ENCODE measurements at places on chromosomes 5 and 9.
A peak's percentile ranks its signal among the peaks of the same experiment; 100 is the strongest.

GRCh38 chr5:168209997-168210396 is 81.4 kb upstream of the WWC1 start:
- DNase-seq, result no peak

DNA sequence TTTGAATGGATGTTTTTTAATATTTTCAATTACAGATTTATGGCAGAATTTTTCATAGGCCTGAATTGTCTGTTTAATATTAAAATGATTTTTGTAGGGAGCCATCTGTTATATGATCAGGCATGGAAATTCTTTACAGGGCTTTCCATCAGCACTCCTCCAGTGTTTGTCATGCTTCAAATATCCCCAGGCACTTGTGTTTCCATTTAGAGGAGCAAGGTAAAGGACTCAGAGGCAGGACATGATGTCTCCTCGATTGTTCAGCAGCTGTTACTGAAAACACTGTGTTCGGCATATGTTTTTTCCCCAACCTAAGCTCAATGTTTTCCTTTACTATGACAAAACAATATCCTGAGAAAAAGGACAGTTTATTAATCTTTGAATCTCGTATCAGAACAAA is 172.3 kb upstream of the RFX3 start:
- DNase-seq, result no peak

- DNase-seq, result no peak
Observed at GRCh38 chr9:16735001-16735400, 135.5 kb downstream of the BNC2 start.

GRCh38 chr5:132134384-132134783 is 60.8 kb downstream of the CSF2 start:
- DNase-seq, result peak; percentile 12

- DNase-seq, result no peak
Observed at GRCh38 chr9:73121375-73121935, 30.2 kb upstream of the ANXA1 start.

All from LoVo (cell line).